ENCODE measurements at places on chromosomes 2 and 18.

- DNase-seq: no peak
Measured at GRCh38 chr2:237966250-237966564, 607 bp upstream of the UBE2F start.

DNA sequence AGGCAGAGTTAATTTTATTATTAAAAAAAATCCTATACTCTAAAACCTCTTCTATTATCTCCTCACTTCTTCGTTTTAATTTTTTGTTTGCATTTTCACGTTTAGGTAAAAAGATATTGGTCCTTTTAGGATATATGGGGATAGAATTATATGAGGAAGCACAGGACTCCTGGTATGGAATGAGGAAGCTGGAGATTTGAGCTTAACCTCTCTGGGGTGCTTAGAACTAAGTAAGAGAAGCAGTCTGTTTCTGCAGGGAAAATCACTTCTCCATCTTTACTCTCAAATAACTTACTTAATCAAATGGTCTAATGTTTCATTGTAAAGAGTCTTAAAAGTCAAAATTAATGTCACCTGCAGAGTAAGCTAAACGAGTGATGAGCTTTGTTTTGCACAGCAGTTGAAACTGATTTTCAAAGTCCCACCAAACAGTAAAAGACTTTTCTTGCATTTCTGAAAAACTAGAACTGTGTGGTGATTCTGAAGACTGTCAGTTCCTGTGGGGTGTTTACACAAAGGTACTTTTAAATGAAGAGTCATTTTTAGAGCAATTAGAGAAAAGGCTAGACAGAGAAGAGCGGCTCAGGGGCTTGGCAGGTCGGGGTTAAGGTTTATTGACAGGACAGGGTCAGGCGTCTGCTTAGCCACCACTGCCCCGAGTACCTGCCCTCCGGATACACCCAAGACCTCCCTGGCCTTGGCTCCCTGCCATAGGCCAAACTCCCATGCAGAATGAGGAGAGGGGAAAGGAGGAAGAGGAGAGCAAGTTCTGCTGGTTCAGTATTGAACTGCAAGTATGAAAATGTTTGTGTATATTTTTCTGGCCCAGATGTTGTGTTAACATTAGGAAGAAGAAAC lies 21.6 kb downstream of the METAP1D start:
- DNase-seq: no peak

DNA sequence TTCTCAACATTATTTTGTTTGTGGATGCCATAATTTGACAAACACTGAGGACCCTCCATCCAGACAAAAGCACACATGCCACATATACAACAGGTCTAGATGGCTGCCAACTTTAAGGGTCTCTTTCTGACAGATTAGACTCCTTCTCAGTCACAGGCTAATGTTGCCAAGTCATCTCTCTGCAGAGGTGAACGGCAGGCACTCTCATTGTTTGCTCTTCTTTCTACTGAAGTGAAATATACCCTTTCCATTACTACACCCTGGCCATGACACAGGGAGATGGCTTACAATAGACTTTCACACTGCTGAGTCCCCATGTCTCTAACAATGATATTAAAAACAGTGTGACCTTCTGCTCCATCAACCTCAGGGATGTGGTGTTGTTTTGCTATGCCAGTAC lies 47.5 kb upstream of the ZNF397 start:
- DNase-seq: no peak

DNA sequence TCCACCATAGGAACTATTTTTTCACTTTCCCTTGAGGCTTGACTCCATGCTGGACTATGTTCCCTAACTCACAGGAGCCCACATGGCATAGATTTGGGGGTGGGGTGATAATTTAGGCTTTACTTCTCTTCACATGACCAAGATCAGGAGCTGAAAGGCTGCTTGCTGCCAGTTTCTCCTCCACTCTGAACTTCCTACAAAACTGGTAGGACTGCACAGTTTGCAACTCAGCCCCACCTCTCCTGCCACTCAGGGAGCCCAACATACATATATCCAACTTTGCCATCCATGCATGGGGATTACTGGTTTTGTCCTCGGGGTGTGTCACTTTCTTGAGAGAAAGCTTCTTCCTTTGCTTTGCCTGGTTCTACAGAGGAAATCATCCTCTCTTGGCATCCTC lies 14.2 kb downstream of the INO80D start:
- no peak for DNase-seq

- no peak for DNase-seq
Measured at GRCh38 chr2:146990311-146991054, 854.3 kb upstream of the ACVR2A start.

GRCh38 chr2:169232551-169233154 lies 129.7 kb downstream of the LRP2 start:
- no peak for DNase-seq

- DNase-seq: peak; percentile 92
Measured at GRCh38 chr18:63969942-63970808, at the start of gene SERPINB8. Gene SERPINB8, plus strand, starts transcription at chr18:63970081. Its CDS starts 8,228 bp downstream, at chr18:63978309.

GRCh38 chr2:239024226-239024625 lies 176.3 kb downstream of the TWIST2 start:
- no peak for DNase-seq

GRCh38 chr18:77132369-77133050 lies at the start of gene MBP:
Gene MBP, minus strand, starts transcription at chr18:77132783. Its CDS starts 27,522 bp downstream, at chr18:77105261.
- DNase-seq: peak; percentile 83

DNA sequence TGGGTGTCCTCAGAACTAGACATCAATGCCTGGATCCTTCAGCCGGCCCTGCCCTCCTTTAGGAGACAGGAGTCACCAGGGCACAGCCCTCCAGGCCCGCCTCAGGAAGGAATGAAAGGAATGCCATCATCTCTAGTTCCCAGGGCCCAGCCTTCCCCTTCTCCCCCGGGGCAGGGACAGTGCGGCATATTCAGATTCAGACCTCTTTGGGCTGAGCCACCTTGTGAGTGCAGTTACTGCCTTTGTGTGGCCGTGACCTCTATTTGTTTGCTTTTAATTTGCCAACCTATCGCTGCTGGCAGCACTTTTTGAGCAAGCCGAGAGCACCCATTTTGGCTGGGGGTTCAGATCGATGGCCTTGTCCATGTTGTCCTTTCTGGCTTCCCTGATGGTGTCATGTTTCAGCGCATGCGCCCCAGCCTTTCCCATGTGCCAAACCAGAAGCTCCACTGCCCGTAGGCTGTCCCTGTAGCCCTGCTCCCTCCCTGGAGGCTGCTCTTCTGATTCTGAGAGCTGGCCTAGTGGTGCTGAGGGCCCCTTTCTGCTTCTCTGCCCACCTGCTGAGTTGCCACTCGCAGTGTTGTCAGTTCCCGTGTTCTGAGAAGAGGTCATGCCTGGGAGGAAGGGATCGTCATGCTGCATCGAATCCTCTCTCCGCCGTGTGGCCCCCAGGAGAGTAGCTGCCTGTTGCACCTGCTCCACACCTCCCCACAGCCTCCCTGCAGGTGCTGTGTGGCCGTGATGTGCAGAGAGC lies 10.9 kb downstream of the ANKRD23 start:
- DNase-seq: no peak

DNA sequence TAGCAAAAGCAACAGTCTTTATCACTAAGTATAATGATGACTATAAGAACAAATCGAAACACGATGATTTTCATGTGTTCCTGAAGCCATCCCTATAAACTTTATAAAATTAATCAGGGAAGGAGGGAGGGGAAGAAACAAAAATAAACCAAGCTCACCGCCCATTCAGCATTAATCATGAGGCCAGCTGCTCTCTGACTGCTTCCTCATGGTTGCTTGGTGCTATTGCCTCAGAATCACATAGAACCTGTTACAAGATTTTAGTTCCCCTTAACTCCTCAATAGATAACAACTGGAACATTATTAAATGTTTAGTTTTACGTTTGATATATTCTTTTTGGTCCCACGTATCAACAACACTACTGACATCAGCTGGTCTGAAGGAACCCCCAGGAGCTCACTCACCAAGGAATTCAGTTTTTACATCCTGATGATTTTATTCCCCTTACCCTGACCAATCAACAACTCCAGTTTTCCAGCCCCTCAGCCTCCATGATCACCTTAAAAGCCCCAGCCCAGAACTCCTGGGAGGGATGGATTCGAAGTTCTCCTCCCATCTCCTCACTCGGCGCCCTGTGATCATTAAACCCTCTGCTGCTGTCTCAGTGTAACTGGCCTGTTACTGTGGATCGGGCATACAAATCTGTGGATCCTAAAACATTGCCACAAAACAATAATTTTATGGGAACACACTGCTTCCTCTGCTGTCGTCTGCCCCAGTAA lies 10.6 kb upstream of the HNRNPLL start:
- DNase-seq: no peak

- no peak for DNase-seq
Measured at GRCh38 chr2:176581557-176582165, 312.4 kb downstream of the MTX2 start.

DNA sequence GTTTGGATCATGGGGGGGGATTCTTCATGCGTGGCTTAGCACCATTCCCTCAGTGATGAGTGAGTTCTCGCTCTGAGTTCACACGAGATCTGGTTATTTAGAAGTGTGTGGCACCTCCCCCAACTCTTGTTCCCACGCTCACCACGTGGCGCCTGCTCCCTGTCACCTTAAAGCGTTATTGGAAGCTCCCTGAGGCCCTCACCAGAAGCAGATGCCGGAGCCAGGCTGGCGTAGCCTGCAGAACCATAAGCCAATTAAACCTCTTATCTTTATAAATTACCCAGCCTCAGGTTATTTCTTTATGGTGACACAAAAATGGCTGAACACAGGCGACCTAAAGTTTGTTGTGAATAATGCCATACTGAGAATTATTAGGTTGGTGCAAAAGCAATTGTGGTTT lies 10.5 kb upstream of the MTCL1 start:
- no peak for DNase-seq

DNA sequence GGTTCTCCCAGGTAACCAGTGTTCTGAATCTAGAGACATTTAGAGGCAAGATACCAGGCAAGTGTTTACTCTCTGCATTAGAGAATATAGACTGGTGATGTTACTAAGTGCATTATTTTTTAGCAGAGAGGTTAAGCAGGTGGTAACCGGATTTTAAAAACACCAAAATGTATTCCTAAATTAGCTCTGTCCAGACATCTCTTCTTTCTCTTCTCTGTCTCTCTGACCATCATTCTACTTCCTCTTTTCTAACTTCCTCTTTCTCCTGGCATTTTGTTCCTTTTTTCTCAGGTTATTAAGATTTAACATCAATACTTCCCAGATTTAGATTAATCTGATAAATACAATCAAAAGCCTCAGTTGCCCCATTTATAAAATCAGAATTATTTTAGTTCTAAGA lies 31.7 kb upstream of the DYNC1I2 start:
- peak; percentile 26 for DNase-seq

GRCh38 chr2:69216535-69217332 lies 170.3 kb downstream of the GFPT1 start:
- DNase-seq: no peak

DNA sequence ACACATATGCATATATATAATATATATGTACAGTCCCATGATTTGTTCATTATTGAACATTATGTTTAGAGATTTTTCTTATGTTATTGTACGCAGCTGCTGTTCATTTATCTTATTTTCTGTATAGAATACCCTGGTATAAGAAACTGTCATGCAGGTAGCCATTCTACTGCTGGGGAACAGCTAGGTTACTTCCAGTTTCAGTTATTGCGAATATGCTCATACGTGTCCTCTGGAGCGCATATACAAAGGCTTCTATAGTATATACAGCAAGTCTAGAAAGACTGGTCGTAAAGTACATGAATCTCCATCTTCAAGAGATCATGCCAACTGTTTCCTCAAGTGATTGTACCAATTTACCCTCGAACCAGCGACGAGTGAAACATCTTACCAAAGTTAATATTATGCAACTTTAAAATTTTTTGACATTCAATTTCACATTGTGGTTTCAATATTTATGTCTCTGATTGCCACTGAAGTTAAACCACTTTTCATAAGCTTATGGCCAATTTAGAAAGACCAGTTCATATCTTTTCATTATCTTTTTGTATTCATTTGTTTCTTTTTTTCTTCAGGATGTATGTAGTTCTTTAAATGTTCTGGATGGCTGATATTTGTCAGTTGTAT lies 53.5 kb downstream of the RDH14 start:
- DNase-seq: no peak

- DNase-seq: peak; percentile 74
Measured at GRCh38 chr18:49162226-49162864, 211.6 kb upstream of the SMAD7 start.

DNA sequence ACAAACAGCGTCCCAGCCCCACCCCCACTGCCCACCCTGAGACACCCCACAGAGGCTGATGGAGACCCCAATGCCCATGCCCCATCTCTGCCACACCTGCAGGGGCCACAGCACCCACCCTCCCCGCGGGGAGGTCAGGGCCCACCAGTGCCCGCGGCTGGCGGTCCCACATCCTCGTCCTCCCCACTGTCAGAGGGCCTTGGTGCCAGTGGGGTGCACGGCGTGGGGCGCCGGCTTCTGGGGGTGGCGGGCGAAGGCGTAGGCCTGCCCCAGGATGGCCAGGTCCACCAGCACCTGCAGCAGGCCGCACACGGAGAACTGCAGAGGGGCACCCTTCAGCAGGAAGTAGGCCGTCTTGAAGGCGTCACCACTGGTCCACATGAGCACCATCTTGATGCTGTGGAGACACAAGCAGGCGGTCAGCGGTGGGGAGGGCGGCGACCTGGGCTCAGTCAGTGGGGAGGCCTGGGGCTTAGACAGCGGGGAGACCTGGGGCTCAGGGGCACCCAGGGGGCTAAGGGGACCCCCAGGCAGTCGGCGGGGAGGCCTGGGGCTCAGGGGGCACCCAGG lies 47.6 kb downstream of the SLC66A2 start:
- DNase-seq: no peak

GRCh38 chr2:36952748-36953197 lies 13.6 kb downstream of the STRN start:
- DNase-seq: no peak

GRCh38 chr2:58571181-58571852 lies 330.2 kb upstream of the FANCL start:
- peak; percentile 66 for DNase-seq

DNA sequence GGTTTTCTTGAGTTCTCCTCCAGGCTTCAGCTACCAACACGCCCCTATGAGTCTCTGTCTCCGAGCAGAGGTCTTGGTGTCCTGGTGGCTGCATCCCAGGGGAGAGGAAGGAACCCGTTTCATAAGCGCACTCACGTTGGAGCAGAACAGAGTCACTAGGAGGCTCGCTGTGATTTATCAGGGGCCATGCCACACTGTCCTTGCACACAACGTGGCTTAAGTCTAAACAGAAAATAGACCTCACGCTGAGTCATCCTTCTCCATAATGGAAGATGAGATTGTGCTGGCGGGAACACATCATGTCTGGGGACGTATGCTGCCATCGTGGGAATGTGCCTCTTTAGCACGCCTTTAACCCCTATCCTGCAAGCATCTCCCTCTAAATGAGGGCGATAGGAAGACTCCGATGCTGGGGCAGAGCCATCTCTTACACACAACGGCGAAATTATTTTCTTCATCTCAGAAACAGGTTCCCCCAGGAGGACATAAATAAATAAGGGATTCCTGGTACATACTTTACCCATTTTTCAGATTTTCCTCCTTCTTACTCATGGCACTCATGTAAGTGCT lies 211.4 kb downstream of the KLHL29 start:
- DNase-seq: no peak
